Sigmoid colon (tissue), 7 donors: ENCODE measurements at places on chromosomes 3 and 15. TPM values are rescaled to one million over a fixed set of nuclear protein-coding genes. Genes with fewer than 3 reads are reported as not detected.

Gene LYSMD2
- total RNA-seq: 28.5 TPM

DNA sequence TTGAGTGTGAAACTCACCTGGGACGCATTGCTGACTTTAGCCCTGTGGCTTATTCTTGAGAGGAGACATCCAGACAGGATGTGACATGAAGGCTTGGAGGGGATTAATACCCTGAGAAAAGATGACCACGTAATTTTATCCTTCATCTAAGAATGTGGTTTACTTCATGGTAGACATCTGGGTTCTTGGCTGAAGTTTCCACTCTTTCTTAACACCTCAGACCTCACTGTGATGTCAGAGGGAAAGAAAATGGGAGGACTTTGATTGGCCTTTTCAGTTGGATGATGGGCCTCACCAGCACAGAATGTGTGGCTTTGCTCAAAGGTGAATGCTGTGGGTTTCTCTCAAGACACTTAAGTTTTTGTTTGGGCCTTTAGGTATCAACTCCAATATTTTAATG lies 16.5 kb downstream of the GORASP1 start:
- no peak for DNase-seq
- H3K4me1 ChIP-seq: no peaks in the 10 kb centered on the region
- no peak overlapping the region for H3K27ac ChIP-seq
- no peaks in the 10 kb centered on the region for H3K27me3 ChIP-seq
- no peak overlapping the region for H3K4me3 ChIP-seq
- peaks cover 25% of the 10 kb centered on the region for H3K36me3 ChIP-seq

DNA sequence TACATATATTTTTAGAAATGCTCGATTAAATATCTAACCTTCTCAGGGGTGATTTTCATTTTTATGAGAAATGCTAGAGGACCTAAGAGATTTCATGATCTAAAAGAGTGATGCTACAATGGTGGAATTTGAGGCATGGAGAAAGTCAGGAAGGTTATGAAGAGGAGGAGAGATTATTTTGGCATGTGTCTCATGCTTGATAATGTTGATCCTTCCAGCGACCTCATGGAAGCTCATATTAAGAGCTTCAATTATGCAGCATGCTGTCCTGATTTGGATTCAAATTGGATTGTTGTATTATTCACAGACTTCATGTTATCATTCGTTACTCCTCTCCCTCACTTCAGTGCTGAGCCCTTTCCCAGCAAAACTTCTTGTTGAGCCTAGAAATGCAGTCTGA lies 112.5 kb downstream of the RAP2B start:
- no peak overlapping the region for H3K4me3 ChIP-seq
- no peaks in the 10 kb centered on the region for H3K27me3 ChIP-seq
- no peaks in the 10 kb centered on the region for H3K36me3 ChIP-seq
- H3K27ac ChIP-seq: no peak overlapping the region

DNA sequence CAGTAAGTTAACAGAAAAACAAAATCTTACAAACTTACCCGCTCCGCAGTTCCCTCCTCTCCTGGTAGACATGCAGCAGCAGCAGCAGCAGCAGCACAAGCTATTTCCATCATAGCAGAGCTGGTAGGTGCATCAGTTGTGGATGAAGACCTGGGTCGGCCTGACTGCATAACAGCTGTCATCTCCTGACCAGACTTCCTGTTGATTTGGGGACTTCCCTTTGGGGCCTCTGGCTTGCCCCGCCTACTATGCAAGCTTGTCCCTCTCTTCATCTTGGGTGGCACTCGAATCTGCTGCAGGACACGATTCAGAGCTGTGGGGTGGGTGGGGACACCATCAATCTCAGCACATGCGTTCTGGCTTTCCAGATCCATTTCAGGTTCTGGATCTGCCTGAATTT lies 65.7 kb downstream of the TMCC1 start:
- no peaks in the 10 kb centered on the region for H3K27me3 ChIP-seq
- H3K36me3 ChIP-seq: peaks cover 6% of the 10 kb centered on the region
- DNase-seq: no peak
- no peaks in the 10 kb centered on the region for H3K4me1 ChIP-seq
- H3K4me3 ChIP-seq: no peak overlapping the region
